ENCODE measurements at places on chromosomes 1 and 21.
A peak's percentile ranks its signal among the peaks of the same experiment; 100 is the strongest.

DNA sequence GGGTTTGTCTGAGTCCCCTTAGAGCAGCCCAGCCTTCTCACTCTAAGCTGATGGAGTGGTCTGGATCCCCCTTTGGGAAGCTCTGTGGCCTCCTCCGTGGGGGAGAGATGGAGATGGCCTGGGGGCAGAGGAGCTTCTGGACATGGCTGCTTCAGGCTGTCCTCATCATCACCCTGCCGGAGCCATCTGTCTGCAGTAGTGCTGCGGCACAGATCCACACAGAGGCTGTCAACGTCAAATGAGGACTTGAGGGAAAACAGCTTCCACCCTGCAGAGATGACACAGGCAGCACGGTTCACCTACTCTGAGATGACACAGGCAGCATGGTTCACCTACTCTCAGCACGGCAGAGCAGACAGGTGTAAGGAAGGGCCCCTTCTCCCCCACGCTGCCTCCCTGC lies 134.3 kb downstream of the IGSF21 start:
- DNase-seq = no peak

DNA sequence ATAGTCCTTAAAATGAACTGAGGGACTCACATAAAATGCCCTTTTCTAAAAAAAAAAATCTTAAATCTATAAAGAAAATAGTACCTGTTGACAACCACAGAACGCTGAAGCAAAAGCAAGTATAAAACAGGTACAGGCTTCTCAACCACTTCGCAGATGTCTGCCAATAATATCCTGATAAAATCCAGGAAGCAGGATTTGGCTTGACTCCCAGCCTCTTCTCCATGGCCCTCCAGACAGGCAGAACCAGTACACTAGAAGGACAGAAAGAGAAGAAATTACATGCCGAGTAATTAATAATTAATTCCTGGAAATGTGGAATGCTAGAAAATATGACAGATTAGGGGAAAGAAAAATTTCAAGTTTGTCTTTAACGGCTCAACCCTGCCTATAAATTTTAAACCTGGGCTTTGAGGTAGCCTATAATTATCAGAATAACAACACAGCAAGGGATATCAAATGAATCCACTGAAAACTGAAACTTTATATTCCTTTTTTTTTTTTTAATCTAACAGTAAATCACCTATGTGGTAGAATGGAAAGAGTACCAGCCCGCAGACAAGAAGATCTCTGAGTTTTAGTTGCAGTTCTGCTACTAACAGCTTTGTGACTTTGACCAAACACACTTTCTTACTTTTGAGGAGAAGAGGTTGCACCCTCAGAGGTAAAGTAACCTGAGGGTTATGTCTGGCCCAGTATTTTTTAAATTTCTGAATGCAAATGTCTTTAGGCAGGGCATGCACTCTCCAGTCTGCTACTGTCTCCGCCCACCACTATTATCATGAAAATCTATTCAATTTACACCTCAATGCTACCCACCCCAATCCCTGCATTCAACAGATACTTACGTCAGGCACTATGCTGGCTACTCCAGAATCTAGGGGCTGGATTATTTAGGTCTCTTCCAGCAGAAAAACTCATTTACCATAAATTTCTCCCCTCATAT lies 2.7 kb downstream of the KIAA0319L start:
- DNase-seq = no peak

- peak; percentile 96 for DNase-seq
These were observed 18.1 kb upstream of the PGD start for GRCh38 chr1:10380594-10381275.

DNA sequence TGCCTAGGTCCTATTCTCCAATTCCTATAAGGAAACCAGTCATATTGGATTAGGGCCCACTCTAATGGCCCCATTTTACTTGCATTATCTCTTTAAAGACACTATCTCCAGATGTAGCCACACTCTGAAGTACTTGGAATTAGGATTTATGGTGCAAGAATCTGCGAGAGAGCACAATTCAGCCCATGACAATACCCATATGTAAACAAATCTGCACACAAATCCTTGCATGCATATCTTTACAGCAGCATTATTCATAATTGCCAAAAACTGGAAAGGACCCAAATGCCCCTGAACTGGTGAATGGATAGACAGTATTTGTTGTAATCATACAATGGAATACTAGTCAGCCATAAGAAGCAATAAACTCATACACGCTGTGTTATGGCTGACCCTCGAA lies 229.8 kb upstream of the ADAMTS5 start:
- no peak for DNase-seq

- peak; percentile 61 for DNase-seq
These were observed 9.6 kb downstream of the ZBTB17 start for GRCh38 chr1:15966081-15966955.

GRCh38 chr1:93475681-93476080 lies 27.8 kb downstream of the FNBP1L start:
- DNase-seq = peak; percentile 20

DNA sequence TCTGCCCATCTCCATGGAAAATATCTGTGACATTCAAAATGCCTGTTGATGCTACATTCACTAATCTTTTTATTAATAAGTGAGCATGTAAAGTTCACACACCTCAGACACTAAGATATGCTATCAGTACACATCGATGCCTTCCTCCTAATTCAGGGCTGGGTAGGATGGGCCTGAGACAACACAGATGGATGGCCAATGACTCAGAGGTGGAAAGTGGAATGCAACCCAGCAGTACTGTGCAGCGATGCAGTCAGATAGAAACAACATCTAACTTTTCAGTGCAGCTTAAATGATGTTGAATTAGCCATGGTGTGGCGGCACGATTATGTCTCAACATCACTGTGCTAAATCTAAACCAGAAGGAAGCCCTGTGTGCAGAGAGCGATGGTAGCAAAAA lies 161.6 kb upstream of the KCNJ15 start:
- peak; percentile 12 for DNase-seq

GRCh38 chr1:74652711-74653139 lies 20.9 kb downstream of the ERICH3 start:
- peak; percentile 61 for DNase-seq

- no peak for DNase-seq
These were observed 89.2 kb downstream of the PLXNA2 start for GRCh38 chr1:208154679-208155642.

DNA sequence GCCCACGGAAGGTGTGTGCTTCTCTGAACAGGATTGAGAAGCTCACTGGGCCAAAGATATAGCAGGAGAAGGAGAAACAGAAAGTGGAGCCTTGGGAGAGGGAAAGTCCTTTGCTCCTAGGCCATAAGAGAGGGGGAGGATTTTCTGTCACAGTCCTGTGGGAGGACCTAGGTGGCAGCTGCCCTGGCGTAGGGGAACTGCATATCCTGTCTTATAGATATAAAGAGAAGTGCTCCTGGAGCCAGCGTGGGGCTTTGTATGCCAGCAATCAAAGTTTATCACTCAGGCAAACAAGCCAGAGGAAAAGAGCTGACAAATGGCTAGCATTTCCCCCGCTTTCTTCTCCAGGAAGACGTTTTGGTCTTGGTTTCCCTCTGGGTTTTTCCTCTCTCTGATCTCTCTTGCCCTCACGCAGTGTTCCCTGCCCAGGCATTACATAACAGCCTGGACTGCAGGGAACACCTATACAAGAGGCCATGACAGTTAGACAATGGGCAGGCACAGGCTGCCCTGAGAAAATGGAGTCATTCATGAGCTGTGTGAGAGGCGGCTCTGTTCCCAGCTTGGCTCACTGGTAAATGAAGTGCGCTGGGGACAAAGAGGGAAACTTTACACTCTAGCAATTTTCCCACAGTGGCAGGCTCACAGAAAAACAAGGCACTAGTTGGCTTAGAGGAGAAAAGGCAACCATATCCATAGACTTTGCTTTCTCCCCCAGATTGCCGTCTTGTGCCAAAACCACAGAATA lies 52.5 kb upstream of the ZNF648 start:
- no peak for DNase-seq

DNA sequence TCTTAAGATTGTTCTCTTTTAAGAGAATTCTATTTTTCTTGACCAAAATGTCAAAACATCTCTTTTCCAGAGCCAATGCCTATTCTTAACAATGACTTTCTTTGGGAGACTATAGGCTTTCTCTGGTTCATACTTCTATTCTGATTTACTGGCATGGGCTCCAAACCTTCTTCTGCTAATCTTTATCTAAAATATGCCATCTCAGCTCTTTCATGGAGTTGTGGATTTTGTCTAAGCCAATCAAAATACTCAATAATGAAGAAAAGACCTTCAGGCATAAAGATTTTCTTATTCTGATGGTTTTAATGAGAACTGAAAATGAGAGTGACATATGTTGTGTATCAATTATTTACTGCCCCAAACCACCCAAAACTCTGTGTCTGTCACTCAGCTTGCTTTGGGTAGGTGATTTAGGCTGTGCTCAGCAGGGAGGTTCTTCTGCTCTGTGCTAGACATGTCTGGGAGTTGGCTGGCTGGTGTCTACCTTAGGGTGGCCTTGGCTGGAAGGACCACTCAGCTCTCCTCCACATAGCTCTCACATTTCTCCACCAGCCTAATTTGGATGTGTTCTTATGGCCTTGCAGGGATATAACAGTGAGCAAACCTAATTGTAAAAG lies 270.8 kb downstream of the PRDM2 start:
- no peak for DNase-seq

DNA sequence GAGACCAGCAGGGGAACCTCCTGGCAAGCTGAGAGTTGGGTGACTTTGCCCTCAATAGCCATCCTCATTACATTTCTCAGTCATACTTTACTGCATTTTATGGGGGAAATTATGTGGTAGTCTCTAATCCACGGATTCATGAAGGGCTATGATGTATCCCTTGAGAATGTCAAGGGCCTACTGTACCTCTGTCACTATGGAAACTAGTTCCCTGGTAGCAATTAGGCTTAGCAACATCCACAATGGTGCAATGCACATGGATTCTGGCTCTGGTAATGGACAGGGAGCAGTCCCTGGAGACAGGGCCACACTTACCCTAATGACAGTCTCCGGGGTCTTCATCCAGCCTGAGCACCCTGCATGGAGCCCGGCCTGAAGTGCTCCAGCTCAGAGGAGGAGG lies 26.5 kb downstream of the LRRN2 start:
- DNase-seq = no peak

DNA sequence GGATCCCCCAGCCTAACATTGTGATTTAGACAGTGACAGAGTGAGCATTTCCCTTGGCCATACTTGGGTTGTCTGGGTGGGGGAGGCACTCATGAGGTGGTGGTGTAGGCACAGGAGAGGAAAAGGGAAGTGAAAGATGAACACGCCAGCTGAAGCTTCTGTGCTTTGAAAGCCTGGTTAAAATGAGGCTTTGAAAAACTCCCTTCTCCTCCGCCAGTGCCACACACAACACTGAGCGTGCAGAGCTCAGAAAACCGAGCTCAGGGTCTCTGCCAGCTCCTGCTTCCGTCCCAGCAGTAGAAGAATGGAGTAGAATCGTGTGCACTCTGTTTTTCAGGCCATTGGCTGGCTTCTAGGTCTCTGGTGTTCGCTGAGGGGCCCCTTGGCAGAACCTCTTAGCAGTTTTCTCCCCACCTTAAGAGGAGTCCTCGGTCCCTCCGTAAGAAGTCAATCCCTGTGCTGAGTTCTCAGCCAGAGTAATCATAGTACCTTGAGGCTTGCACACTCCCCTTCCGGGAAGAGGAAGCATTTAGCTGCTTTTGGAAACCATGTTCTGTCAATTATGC lies 12.9 kb downstream of the PLEKHM2 start:
- no peak for DNase-seq

DNA sequence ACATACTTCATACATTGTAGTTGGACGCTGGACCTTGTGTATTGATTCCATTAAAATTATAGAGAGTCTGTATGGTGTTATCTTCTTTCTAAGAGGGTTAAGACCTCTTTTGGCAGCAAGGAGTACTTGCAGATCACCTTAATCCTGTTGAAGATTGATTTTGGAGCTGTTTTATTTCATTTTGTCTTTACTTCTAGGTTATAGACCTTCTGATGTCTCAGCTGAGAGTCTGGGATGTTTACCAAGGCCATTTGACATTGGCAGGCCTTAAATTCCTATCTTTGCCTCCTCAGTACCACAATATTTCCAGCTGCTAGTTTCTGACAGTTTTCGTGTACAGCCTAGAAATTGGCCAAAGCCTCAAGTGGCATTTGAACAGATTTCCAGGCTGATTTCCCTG lies 338.0 kb downstream of the LMO4 start:
- DNase-seq = no peak

GRCh38 chr1:222373216-222373615 lies 174.7 kb downstream of the HHIPL2 start:
- no peak for DNase-seq

GRCh38 chr1:103336408-103336807 lies 189.1 kb upstream of the RNPC3 start:
- DNase-seq = no peak

GRCh38 chr1:21855257-21856096 lies 43.4 kb downstream of the LDLRAD2 start:
- no peak for DNase-seq

- DNase-seq = peak; percentile 79
These were observed 181.8 kb upstream of the ADGRL4 start for GRCh38 chr1:79188337-79188736.
